ENCODE measurements at places on chromosomes 11 and 22.

GRCh38 chr11:114953039-114953438, 274.7 kb downstream of the NXPE2 start:
- peak; percentile 25 for DNase-seq

- no peak for DNase-seq
These were observed 872 bp downstream of the TMA7B start for GRCh38 chr22:39960791-39961746.

- no peak for DNase-seq
These were observed 402.3 kb downstream of the BRD1 start for GRCh38 chr22:49425356-49425755.

- no peak for DNase-seq
These were observed 32.0 kb downstream of the PDE2A start for GRCh38 chr11:72642043-72642883.

DNA sequence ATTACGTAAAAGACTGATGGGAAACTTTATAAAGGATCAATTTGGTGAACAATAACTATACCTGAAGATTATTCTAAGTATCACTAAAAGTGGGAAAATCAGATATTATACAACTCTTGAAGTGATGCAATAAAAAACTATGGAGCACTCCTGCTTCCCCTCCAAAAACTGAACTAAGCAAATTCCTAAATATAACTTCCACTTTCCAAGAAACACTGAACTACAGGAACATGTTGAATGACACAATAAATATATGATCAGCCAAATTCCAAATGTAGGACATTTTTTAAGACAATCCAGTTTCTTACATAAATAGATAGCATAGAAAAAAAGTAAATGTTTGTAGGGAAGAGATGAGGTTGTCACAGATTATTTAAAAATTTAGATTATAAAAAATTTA, 102.1 kb upstream of the APOA1 start:
- no peak for DNase-seq

Data from NCI-H1092 (cell line).